Pericardium fibroblast (primary cell): ENCODE measurements at places on chromosomes 4 and X. TPM values are rescaled to one million over a fixed set of nuclear protein-coding genes. Genes with fewer than 3 reads are reported as not detected.

CYTL1 gene
- total RNA-seq = 1.5 and 12.2 TPM in 2 replicates

ADH6 gene
- total RNA-seq = under 0.01 and 1.5 TPM in 2 replicates

NMU gene
- not detected in 2 replicates for total RNA-seq

POF1B gene
- total RNA-seq = not detected in 2 replicates
